ENCODE measurements at places on chromosomes 12 and 14. TPM values are rescaled to one million over a fixed set of nuclear protein-coding genes. Genes with fewer than 3 reads are reported as not detected.
A peak's percentile ranks its signal among the peaks of the same experiment; 100 is the strongest.

DNA sequence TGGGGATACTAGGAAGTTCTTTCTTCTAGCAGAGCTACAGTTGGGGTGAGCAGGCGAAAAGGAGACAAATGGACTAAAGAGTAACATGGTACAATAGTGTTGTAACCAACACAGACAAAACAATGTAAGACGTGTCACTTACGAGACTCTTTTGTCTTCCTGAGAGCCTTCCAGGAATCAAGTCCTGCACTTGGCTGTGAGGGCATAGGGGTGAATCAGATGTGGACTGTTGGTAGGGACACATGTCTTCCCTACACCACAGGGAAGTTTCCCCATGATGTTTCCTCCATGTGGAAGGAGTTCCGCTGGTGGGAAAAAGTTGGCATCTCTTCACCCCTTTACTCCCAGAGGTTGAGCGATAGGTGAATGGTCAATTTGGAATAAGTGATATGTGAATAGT, 364.7 kb downstream of the NUAK1 start:
- no peak for DNase-seq
- no peaks in the 10 kb centered on the region for H3K4me1 ChIP-seq
- H3K27me3 ChIP-seq = no peaks in the 10 kb centered on the region
- H3K36me3 ChIP-seq = no peaks in the 10 kb centered on the region

DNA sequence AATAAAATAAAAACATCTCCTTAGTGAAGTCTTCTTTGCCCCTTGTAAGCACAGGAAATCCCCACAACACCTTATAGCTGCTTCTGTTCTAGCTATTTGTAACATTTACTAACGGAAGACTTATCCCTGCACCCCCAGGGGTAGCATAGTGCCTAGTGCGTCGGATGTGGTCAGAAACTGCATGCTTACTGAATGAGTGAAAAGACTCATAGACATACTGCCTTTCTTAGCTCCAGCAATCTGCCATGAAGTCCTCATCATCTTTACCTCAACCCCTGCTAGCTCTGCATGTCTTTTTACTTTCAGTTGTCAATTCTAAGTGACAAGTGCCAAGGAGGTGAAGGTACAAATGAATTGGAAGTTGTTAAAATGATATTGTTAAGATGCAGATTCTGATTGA, 12.9 kb downstream of the RIOX1 start:
- no peak overlapping the region for H3K4me3 ChIP-seq
- no peak overlapping the region for H3K27ac ChIP-seq
- no peaks in the 10 kb centered on the region for H3K4me1 ChIP-seq
- H3K27me3 ChIP-seq = no peaks in the 10 kb centered on the region

DNA sequence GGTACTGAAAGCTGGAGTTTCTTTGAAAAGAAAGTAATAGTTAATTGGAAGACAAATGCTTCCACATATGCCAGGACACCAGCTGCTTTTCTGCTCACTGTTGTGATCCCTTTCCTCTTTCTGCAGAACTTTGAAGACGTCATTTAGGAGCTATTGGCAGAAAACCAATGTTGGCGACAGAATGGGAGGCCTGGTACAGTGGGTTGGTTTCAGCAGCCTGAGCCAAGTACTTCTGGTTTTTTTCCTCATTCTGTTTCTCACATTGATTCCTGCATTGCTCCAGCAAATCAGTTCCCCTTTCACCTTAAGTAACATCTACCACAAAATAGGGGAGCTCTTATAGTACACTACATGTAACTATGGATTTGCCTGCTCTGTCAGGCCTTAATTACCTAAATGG, 96.9 kb downstream of the FIGNL2 start:
- H3K27ac ChIP-seq = no peak overlapping the region
- peaks cover 35% of the 10 kb centered on the region for H3K27me3 ChIP-seq
- DNase-seq = no peak
- H3K4me1 ChIP-seq = no peaks in the 10 kb centered on the region

DNA sequence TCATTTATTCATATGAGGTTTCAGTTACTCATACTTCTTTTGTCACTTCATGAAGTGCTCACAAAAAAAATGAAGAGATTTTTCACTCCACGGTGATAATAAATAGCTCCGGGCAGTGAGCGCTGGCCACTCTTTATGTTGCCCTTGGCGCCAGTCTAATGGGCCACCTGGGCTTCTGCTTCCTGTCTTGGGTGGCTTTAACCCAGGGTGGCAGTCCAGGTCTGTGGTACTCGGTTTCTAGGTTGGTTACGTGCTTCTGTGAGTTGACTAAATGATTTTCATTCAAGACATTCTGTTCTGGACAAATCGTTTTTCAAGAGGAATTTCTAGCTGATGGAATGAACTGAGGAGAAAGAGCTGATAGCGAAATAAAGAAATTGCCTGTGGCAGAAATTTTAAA, 34.6 kb upstream of the NID2 start:
- H3K4me3 ChIP-seq = no peak overlapping the region
- H3K27ac ChIP-seq = no peak overlapping the region
- no peak for DNase-seq
- H3K36me3 ChIP-seq = no peaks in the 10 kb centered on the region
- no peaks in the 10 kb centered on the region for H3K4me1 ChIP-seq
- H3K27me3 ChIP-seq = no peaks in the 10 kb centered on the region

GRCh38 chr14:31294746-31295405, 87.3 kb upstream of the HECTD1 start:
- no peaks in the 10 kb centered on the region for H3K36me3 ChIP-seq
- H3K27ac ChIP-seq = no peak overlapping the region
- H3K4me1 ChIP-seq = no peaks in the 10 kb centered on the region
- H3K27me3 ChIP-seq = no peaks in the 10 kb centered on the region
- no peak overlapping the region for H3K4me3 ChIP-seq

GRCh38 chr14:56129092-56129491, 10.9 kb downstream of the PELI2 start:
- peaks cover 4% of the 10 kb centered on the region for H3K27me3 ChIP-seq
- H3K4me1 ChIP-seq = no peaks in the 10 kb centered on the region
- DNase-seq = no peak
- no peak overlapping the region for H3K27ac ChIP-seq
- no peak overlapping the region for H3K4me3 ChIP-seq
- no peaks in the 10 kb centered on the region for H3K36me3 ChIP-seq

DNA sequence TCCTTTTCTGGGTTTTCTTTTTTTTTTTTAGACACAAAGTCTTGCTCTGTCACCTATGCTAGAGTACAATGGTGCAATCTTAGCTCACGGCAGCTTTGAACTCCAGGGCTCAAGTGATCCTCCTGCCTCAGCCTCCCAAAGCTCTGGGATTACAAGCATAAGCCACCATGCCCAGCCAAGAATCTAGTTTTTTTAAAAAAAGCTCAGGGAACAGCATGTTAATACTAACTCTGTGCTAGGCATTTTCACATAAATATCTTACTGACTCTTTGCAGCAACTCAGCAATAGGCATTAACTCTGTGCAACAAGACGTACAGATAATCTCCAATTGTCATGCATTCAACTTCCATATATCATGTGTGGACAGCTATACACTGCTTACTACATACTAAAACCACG, 97.4 kb downstream of the LLPH start:
- no peaks in the 10 kb centered on the region for H3K27me3 ChIP-seq
- no peaks in the 10 kb centered on the region for H3K36me3 ChIP-seq
- DNase-seq = no peak

DNA sequence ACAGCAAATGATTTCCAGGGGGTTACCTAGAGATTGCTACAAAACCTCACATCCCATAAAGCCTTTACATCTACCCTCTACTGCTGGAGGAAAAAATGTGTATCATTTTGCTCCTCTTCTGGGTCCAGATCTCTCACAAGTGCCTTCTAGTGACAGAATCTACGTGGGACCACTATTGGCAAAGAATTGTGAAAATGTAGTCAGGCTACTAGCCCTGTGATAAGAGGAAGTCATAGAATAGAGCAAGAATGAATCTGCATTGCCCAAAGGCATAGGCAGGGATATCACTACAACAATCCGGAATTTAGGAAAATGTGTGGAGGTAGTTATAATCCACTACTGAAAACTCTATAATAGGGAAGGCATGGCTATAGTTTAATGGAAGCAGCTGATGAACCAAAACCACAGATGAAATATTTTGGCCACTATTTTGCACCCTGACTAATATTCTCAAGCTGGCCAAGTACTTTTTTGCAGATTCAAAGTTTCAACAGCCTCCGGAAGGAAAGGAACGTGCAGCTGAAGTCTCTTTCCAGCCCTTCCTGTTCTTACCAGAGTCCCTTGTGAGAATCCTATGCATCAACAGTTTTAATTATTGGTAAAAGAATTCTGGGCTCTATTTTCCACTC, 176.8 kb downstream of the PHLDA1 start:
- no peaks in the 10 kb centered on the region for H3K27me3 ChIP-seq
- H3K4me1 ChIP-seq = peaks cover 26% of the 10 kb centered on the region
- no peak for DNase-seq
- no peak overlapping the region for H3K27ac ChIP-seq

DNA sequence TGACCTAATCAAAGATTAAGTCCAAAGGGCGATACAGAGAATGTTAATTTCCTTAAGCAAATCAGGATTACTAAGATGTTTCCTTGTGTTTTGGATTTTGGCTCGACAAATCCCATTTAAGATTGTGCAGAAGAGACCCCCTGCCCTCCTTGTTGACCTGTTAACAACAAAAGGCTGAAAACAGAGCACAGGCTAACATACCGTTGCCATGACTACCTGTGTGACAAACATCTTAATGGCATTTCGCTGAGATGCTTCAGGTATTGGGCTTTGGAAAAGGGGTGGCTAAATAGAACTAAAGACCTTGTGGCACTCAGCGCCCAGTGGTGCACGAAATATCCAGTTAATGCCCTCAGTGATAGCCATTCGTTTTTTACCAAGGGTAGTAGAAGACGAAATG, 1532.3 kb upstream of the TMEM132C start:
- H3K4me1 ChIP-seq = no peaks in the 10 kb centered on the region
- no peak overlapping the region for H3K27ac ChIP-seq
- H3K36me3 ChIP-seq = no peaks in the 10 kb centered on the region
- no peak overlapping the region for H3K4me3 ChIP-seq

DNA sequence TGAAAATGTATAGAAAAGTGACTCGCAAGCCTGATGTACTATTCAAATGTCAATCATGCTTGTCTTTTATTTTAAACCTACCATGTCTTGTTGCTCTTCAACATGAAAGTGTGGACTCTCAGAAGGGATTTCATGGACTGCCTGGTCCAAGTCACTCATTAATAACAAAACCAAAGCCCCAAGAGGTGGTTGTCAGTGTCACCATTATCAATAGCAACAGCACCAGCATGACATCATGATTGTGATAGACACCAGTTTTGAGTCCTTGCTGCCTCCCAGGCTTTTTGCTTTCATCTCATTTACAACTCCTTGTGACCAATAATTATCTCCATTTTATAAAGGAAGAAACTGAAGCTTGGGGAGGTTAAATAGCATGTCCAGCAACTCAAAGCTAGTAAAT, 112.0 kb upstream of the TMPO start:
- peaks cover 23% of the 10 kb centered on the region for H3K4me1 ChIP-seq
- no peak for DNase-seq
- no peaks in the 10 kb centered on the region for H3K36me3 ChIP-seq
- H3K27ac ChIP-seq = no peak overlapping the region
- no peak overlapping the region for H3K4me3 ChIP-seq

DNA sequence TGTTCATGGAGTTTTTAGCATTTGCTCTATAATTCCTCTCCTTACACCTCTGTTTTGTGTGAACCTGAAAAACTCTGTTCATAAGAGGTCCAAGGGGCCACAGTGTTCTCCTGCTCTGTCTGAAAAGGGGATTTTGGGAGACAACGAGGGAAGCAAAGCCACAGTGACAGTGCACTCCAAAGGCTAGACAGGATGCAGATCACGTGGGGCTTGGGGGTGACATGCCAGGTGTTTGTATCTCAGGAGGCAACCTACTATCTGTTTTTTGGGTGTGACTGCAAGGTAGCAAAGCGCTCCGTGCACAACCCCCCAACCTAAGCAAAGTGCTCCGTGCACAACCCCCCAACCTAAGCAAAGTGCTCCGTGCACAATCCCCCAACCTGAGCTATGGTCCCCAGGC, 5.1 kb upstream of the CHD4 start:
- no peak for DNase-seq
- no peak overlapping the region for H3K27ac ChIP-seq
- peak overlapping the region; percentile 50 for H3K4me3 ChIP-seq
- no peaks in the 10 kb centered on the region for H3K36me3 ChIP-seq

DNA sequence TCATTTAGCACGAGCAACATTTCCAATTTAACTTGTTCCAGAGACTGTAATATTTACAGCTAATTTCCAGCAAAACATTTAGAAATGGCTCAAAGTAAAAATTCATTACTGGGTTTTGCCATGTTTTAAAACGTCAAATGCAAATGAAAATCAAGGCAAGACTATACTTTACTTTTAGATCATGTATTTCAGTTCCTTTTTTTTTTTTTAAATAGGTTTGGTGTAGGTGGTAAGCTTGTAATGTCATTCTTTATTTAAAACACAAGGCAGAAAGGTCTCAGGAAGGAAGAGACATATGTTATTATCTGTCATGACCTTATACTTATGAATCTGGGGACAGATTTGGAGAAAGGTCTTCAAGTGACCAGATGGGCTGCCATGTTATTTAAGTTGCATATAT, 54.1 kb downstream of the GRIP1 start:
- no peak overlapping the region for H3K27ac ChIP-seq
- H3K36me3 ChIP-seq = no peaks in the 10 kb centered on the region
- H3K27me3 ChIP-seq = no peaks in the 10 kb centered on the region
- H3K4me1 ChIP-seq = no peaks in the 10 kb centered on the region
- H3K4me3 ChIP-seq = no peak overlapping the region
- no peak for DNase-seq

- H3K27ac ChIP-seq = no peak overlapping the region
- H3K4me3 ChIP-seq = no peak overlapping the region
- H3K36me3 ChIP-seq = no peaks in the 10 kb centered on the region
- no peak for DNase-seq
- H3K27me3 ChIP-seq = no peaks in the 10 kb centered on the region
These were observed 75.2 kb upstream of the SCAF11 start for GRCh38 chr12:46065412-46066166.

Gene E2F7
- total RNA-seq = 9.8 TPM

Gene SSPN
- 14.0 TPM for total RNA-seq

Data from PC-9 (cell line).